Gastroesophageal sphincter (tissue), 4 donors: ENCODE measurements at places on chromosomes 12 and 14. TPM values are rescaled to one million over a fixed set of nuclear protein-coding genes. Genes with fewer than 3 reads are reported as not detected.

NKX2-1 gene
- total RNA-seq, result not detected

RIMKLB gene
- total RNA-seq, result 36.5 TPM

TSHR gene
- total RNA-seq, result not detected

KLRF1 gene
- not detected for total RNA-seq

NOXRED1 gene
- not detected for total RNA-seq

CCDC60 gene
- not detected for total RNA-seq

VWF gene
- 94.3 TPM for total RNA-seq

TPH2 gene
- total RNA-seq, result not detected

RILPL2 gene
- 9.2 TPM for total RNA-seq

TEDC1 gene
- total RNA-seq, result 4.7 TPM

MYF5 gene
- not detected for total RNA-seq

AMN gene
- total RNA-seq, result not detected

CDCA3 gene
- total RNA-seq, result 1.2 TPM

BDKRB2 gene
- total RNA-seq, result 8.2 TPM

DLGAP5 gene
- 0.23 TPM for total RNA-seq

HOXC4 gene
- total RNA-seq, result 0.69 TPM

CARMIL3 gene
- total RNA-seq, result 0.12 TPM

OR4E2 gene
- total RNA-seq, result not detected

CLEC2A gene
- total RNA-seq, result not detected

DBX2 gene
- not detected for total RNA-seq

PRDM4 gene
- total RNA-seq, result 24.8 TPM

MYH6 gene
- not detected for total RNA-seq

PAH gene
- total RNA-seq, result not detected

TMCC3 gene
- total RNA-seq, result 24.7 TPM

RGS6 gene
- 5.8 TPM for total RNA-seq

HPD gene
- 1.2 TPM for total RNA-seq

DHRS4L2 gene
- 25.3 TPM for total RNA-seq

LIN7A gene
- total RNA-seq, result 8.6 TPM

LMO3 gene
- total RNA-seq, result 49.1 TPM

RNASE3 gene
- not detected for total RNA-seq

KRT6B gene
- total RNA-seq, result 0.54 TPM

TAS2R42 gene
- total RNA-seq, result not detected

FSCB gene
- total RNA-seq, result 0.15 TPM

SYCP3 gene
- total RNA-seq, result 0.13 TPM

REM2 gene
- 0.67 TPM for total RNA-seq

RD3L gene
- total RNA-seq, result not detected

RNASE4 gene
- 139 TPM for total RNA-seq

RBP5 gene
- total RNA-seq, result not detected

ESYT1 gene
- 157 TPM for total RNA-seq

TMEM179 gene
- 0.46 TPM for total RNA-seq

ENDOU gene
- 0.42 TPM for total RNA-seq

SYNE2 gene
- total RNA-seq, result 130 TPM

SDR9C7 gene
- not detected for total RNA-seq
